ENCODE measurements at places on chromosomes 5 and 9. TPM values are rescaled to one million over a fixed set of nuclear protein-coding genes. Genes with fewer than 3 reads are reported as not detected.

GRCh38 chr5:139104577-139105276 is 93.4 kb downstream of the SIL1 start:
- DNase-seq, result no peak

DNA sequence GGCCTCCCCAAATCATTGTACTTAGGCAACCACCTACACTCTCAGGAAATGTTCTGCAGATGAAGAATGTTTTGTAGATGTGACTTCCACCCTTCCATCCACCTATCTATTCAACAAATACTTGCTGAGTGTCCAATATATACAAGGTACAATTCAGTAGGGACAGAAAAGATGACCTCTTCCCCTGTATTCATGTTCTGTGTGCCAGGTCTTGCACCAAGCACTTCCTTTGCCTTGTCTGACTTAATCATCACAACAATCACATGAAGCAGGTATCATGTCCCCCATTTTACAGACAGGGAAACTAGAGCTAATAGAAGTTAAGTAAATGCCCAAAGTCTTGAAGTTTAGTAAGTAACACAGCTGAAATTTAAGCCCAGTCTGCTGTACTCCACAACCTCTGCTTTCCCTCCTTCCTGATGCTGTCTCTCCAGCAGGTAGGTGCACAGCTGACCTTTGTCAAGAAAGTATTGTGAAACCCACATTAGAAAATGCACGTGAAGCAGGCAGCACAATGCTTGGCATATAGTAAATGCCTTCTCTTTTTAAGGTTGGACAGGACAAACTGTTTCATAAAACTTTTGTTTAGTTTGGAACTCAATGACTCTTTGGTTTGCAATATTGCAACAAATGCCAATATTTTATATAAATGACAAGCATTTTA is 296.5 kb downstream of the DEPDC1B start:
- no peak for DNase-seq

GRCh38 chr9:15426019-15426418 is 3.3 kb downstream of the SNAPC3 start:
- DNase-seq, result no peak

- DNase-seq, result no peak
Measured at GRCh38 chr9:89747596-89747995, 142.8 kb downstream of the GADD45G start.

GRCh38 chr5:55467862-55468551 is 66.8 kb downstream of the PLPP1 start:
- DNase-seq, result no peak

- DNase-seq, result peak; percentile 57
Measured at GRCh38 chr9:89891591-89892304, 286.9 kb downstream of the GADD45G start.

Gene WHRN
- total RNA-seq, result 4.4 TPM

- peak; percentile 32 for DNase-seq
Measured at GRCh38 chr5:33408816-33409215, 31.9 kb upstream of the TARS1 start.

Gene LCN15
- not detected for total RNA-seq

DNA sequence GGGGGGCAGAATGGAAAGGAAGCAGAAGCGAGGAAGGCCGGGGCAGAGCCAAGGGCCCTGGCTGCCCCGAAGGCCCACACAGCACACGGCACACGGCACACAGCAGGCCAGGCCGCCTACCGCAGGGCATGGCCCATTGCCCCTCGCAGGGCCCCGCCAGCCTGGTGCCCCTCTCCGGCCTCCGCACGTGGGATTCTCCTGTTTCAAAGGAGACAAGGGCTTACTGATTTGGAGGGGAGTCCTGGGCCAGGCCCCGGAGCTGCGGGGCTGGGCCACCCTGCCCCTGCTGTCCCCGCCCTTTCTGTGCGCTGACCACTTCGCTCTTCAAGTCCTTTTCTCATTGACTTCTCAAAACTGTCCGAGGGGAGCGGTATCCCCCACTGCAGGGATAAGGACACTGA is 7.7 kb upstream of the PHYKPL start:
- DNase-seq, result no peak

DNA sequence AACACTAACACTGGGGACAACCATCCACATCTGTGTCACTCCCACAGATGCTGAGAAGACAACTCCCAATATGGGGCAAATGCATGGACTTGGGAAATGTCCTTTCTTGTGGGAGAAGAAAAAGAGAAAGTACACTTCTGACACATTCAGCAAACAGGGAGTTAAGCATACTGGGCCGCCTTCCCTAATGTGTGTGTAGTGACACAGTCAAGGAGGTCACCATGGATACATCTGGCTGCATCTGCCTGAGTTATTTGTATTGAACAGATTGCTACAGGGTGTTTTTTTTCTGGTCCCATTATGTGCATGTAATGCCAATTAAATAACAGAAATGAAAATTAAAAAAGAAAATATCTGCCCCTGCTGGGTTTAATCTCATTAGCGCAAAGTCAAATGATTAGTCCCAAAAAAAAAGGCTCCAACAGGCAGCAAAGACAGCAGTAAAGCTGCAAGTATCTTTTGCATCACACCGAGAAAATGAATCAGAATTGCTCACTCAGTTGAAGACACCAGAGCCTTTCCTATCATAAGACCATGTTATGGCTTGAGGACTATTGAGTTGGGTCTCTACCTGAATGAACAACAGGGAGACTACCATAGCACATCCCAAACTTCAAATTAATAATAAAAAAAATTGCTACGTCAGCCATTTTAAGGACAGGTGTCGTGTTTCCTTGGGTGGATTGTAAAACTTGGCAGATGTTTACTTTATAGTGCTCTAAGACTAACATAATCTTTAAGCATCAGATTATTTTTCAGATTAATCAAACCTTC is 395.9 kb downstream of the DTWD2 start:
- no peak for DNase-seq

- no peak for DNase-seq
Measured at GRCh38 chr9:124810663-124811355, 33.9 kb downstream of the OLFML2A start.

DNA sequence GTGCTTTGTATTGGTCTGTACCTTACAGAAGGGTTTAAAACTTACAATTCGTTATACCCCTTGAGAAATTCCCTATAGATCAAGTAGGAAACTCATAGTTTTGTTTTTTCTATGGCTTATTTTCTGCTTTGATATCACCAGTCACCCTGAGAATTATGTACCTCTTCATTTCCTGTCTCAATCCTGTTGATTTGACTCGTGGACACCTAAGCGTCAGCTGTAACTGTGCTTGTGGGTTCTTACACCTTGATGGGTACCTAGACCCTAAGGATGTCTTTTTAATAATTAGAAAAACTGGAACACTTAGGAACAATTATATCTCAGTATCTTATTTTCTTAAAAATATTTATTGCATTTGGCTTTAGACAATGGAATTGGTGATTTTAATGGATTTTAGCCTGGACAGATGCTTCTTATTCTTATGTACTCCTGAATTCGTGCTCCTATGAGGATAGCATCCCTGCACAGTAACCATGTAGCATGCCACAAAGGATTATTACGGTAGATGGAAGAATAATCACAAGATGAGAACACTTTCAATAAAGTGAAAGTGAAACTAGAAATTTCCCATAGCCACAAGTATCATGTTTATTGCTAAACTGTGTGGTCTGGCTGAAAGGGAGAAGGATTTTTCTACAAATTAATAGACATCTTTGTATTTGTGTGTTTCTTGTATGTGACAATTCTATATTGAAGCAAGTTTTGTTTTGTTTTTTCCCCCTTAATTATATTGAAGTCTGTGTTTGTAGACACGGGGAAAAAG is 1920.3 kb upstream of the WWC1 start:
- DNase-seq, result no peak

Measured in spinal cord (tissue), 10 donors.